ENCODE measurements at places on chromosomes 11 and 22.

DNA sequence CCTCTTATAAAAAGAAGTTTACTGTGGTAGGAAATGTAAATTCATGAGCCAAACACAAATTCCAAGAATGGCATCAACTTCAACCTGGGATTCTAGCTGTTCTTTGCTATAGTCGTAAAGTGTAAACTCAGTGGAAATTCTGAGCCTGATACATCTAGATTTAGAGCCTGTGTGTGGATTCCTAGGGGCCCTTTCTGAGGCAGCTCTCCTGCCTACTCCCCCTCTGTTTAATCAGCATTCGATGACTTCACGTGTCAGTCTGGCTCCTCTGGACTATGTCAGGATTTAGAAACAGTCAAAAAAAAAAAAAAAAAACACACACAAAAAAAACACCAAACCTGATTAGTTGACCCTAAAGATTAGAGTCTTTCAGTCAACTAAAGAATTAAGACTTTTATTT is 93.1 kb upstream of the SC5D start:
- DNase-seq: no peak

GRCh38 chr22:49999063-49999945 is 13.3 kb downstream of the IL17REL start:
- no peak for DNase-seq

GRCh38 chr11:94543695-94544645 is at the start of gene FUT4:
TSS of gene FUT4 (plus strand) at chr11:94543921. CDS start at chr11:94544134, 213 bp downstream.
- DNase-seq: peak; percentile 79

GRCh38 chr11:7098235-7098832 is 9.5 kb downstream of the RBMXL2 start:
- DNase-seq: peak; percentile 65

- peak; percentile 74 for DNase-seq
These were observed 1071.2 kb downstream of the LRRC4C start for GRCh38 chr11:40388097-40388818.

DNA sequence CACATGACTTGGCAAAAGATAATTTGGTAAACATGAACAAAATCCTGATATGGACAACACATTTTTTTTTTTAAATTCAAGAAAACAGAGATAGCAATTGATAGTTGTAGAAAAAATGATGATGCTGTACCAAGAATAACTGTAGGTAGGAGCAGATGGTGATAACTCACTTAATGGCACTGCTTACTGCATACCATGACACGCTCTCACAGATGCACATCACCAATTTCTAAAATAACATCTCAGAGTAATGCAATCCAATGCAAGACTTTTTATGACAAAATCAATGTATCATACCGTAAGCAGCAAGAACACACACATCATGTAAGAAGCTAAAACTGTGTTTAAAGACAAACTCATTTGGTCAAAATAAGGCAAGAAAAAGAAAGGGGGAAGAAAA is 96.2 kb downstream of the LARGE2 start:
- no peak for DNase-seq

GRCh38 chr11:97908354-97908753 is 1112.4 kb upstream of the CNTN5 start:
- no peak for DNase-seq

DNA sequence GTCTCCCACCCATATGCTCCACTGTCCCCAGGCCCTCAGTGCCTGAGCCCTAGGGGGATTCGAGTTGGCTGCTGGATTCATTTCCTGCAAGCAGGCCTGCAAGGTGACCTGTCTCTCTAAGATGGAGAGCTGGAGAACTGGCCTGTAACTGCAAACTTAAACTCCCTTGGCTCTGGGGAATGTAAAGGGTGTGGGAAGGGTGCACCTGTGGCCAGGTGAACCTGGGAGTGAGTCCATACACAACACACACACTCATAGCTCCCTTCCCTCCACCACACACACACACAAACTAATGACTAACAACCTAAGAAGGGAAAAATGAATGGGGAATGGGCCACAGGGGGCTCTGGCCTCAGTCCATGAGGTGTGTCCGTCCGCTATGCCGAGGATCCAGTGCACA is 14.5 kb downstream of the SMTNL1 start:
- DNase-seq: no peak

DNA sequence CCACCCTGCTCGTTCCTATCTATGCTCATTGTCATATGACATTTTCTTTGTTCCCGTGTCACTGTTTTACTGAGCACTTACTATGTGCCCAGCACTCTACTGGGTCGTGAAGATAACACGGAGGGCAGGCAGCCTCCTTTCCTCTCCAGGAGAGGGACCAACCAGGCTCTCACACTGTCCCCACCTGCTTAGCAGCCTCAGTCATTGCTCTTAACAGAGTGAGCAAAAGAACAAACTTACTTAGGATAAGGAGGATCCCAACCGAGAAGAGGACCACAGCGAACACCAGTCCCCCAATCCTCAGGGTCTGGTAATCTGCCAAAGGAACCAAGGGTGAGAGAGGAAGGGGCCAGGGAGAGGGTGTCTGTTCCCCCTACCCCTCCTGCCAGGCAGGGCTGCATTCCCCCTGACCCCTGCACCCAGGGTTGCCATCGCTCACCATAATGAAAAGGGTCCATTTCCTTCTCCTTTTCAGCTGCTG is 17.0 kb upstream of the FXYD2 start:
- DNase-seq: no peak

GRCh38 chr11:59842316-59842715 is 3.0 kb downstream of the CBLIF start:
- DNase-seq: no peak

DNA sequence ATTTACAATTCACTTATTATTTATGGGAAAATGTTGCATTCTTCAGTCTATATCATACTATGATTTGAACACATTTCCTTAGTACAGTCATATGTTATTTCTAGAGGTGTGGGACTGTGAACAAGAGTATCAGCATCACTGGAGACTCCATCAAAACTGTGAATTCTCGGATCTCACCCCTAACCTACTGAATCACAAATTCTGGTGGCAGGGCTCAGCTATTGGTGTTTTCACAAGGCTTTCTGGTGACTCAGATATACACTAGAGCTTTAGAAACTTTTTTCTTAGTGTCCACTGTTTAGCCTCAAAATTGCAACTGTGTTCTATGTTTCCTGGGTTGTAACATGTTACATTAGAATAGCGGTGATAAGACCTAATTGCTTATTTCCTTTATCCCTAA is 352.9 kb upstream of the DDI1 start:
- DNase-seq: no peak

- DNase-seq: no peak
These were observed 1797.6 kb downstream of the LRRC4C start for GRCh38 chr11:39661890-39662289.

GRCh38 chr22:34975721-34976120 is 90.2 kb upstream of the ISX start:
- no peak for DNase-seq

DNA sequence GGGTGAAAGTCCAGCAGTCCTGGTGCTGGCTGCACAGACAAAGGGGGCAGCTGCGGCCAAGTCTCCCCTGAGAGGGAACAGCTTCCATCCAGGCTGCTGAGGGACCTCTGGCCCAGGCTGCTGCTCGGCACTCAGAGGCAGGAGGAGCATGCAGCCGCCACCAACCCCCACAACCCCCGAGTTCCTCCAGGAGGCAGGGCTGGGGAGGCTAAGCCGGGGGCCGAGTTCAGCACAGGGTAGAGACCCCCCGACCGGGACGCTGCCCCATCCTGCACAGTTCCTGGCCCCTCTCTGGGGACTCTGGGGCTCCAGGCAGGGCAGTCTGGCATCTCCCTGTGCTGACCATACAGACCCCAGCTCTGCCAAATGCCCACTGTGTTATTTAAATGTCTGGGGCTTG is 20.2 kb downstream of the IGSF9B start:
- DNase-seq: no peak

DNA sequence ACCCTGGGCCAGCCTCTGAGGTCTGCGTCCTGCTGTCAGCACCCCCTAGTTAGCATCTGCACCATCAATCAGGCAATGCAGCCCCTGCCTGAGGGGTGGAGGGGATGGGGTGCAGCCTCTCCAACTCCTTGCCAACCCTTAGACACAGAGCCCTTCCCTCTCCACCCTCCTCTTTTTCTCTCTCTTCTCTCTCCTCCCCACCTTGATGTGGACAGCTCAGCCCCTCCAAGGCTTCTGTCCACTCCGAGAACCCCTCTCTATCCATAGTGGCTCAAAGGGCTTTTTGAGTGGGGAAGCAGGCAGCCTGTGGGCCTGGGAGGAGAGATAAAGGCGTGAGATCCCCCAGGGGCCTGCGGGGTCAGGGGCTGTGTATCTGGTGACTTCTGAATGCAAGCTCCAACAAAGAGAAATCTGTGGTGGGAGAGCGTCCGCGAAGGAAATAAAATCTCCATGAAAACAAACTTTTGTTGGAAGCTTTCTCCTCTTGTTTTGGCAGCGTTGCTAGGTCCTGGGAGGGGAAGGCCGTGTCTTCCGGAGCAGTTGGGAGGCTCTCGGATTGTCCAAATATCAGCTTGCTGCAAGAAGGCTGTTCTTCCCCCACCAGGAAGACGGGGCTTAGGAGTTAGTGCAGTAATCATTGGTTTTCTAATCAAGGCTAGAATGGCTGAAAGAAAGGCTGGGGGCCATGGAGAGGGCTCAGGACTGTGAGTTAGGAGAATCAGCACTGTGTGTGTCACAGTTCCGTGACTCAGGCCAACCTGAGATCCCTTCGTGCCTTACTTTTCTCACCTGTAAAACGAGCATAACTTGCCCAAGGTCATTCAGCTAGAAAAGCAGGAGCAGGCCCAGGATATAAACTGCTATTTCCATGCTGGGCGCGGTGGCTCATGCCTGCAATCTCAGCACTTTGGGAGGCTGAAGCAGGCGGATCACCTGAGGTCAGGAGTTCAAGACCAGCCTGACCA is 50.3 kb downstream of the PKNOX2 start:
- DNase-seq: no peak

- DNase-seq: no peak
These were observed 14.4 kb upstream of the SPTBN2 start for GRCh38 chr11:66743271-66743968.

DNA sequence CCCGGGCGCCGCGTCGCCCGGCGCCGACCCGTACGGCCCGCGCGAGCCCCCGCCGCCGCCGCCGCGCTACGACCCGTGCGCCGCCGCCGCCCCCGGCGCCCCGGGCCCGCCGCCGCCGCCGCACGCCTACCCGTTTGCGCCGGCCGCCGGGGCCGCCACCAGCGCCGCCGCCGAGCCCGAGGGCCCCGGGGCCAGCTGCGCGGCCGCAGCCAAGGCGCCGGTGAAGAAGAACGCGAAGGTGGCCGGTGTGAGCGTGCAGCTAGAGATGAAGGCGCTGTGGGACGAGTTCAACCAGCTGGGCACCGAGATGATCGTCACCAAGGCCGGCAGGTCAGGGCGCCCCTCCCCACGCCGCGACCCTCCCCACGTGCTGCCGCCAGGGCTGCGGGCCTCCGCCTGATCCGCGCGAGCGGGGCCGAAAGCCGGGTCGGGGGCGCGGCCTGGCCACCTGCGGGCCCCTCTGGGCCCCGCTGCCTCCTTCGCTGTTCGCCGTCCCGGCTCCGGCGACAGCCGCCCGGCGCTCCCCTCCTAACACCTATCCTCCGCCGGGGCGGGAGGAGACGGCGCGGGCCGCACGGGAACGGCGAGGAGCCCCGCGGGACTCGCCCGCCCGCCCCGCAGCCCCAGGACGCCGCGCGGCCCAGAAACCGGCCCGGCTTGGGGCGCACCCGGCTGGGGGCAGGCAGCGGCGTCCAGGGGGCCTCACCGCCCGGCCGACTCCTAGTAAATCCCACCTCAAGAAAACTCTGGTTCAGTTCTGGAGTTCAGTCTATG is 560 bp downstream of the TBX1 start:
- DNase-seq: no peak

DNA sequence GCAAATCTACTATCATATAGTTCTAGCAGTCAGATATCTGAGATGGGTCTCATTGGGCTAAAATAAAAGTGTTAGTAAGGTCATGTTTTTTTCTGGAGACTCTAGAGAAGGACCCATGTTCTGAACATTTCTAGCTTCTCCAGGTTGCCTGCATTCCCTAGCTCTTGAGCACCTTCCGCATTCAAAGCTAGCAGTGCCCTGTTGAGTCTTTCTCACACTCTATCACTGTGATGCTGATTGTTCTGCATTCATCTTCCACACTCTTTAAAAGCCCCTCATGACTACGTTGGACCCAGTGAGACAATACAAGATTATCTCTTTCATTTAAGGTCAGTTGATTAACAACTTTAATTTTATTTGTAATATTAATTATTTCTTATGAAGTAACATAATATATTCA is 433.3 kb upstream of the CHORDC1 start:
- DNase-seq: no peak

GRCh38 chr11:86047275-86047991 is 21.5 kb downstream of the PICALM start:
- DNase-seq: peak; percentile 30
